ENCODE measurements at places on chromosomes 6 and 20. TPM values are rescaled to one million over a fixed set of nuclear protein-coding genes. Genes with fewer than 3 reads are reported as not detected.

DNA sequence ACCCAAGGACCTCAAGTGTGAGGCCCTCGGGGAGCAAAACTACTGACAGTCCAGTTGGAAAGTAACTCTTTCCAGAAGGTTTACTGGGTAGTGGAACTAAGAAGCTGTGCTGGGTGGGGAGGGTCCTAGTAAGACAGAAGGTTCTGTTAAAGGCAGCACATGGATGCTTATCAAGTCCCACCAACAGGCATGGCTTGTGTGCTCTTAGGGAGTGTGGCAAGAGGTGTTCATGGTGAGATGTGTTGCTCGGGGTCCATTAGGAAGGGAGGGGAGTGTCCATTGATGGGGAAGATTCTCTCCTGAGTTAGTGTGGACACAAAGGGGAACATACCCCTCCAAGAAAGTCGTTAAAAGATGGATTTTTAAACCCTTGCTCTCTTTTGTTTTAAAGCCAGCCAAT is 120.6 kb downstream of the LY86 start:
- DNase-seq, result no peak

DNA sequence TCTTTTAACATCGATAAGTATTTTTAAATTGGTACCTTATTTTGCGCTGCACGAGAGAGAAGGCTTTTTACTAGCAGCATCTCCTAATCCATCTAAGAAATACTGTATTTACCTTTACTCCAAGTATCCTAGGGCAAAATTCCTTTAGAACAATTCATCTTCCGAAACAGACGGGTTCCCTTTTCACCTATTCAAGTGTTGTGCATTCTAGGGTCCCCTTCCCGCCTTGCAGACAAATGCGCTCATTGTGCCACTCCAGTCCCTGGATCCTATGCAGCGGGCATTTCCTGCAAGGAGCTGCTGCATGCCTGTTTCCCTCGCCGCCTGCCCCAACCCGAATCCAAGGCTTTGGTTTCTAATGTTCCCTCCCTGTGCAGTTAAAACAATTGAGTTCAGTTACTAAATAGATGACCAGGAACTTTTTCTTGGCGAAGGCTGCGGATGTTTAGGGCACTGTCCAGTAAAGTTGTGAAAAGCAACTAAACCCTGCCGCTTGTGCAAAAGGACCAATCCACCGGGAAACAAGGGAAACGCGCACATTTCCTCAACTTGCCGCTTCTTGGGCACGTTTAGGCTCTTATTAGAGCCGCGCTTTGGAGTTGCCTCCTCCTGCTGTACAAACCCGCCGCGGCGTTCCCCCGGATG is 556 bp upstream of the SCAF8 start:
- DNase-seq, result peak; percentile 69

DNA sequence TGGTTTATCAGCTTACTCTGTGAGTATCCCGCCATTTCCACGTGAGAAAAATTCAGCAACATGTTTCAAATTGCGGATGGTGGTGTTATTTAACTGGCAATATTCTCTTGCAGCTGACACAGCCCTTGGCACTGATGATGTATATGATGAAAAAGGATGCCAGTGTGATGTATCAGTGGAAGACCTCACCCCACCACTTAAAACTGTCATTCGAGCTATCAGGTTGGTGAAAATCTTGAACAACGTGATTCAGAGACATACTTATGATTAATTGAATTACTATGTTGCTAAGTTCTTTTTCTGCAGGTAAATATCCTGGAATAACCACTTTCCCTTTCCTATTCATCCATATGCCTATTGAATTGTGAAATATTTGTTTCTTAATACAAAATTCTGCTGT is 55.7 kb downstream of the KHDC1L start:
- no peak for DNase-seq

GRCh38 chr6:13304580-13305260 is 23.6 kb downstream of the TBC1D7 start:
- no peak for DNase-seq

TTLL9 gene
- not detected for total RNA-seq

RSPH4A gene
- not detected for total RNA-seq

PPP1R14C gene
- total RNA-seq, result not detected

GRCh38 chr20:51763965-51764602 is 4.1 kb downstream of the ATP9A start:
- DNase-seq, result peak; percentile 51

GRCh38 chr6:118894425-118895260 is 691 bp downstream of the ASF1A start:
- peak; percentile 48 for DNase-seq
